ENCODE measurements at places on chromosomes 12 and 14.

GRCh38 chr14:55822906-55823305 is 242.9 kb downstream of the KTN1 start:
- no peak for DNase-seq

GRCh38 chr14:68042586-68043210 is 223.1 kb downstream of the RAD51B start:
- DNase-seq, result no peak

- peak; percentile 63 for DNase-seq
Observed at GRCh38 chr12:132003846-132004245, 54.1 kb downstream of the EP400 start.

GRCh38 chr12:119938049-119938667 is 50.9 kb upstream of the BICDL1 start:
- DNase-seq, result peak; percentile 80

DNA sequence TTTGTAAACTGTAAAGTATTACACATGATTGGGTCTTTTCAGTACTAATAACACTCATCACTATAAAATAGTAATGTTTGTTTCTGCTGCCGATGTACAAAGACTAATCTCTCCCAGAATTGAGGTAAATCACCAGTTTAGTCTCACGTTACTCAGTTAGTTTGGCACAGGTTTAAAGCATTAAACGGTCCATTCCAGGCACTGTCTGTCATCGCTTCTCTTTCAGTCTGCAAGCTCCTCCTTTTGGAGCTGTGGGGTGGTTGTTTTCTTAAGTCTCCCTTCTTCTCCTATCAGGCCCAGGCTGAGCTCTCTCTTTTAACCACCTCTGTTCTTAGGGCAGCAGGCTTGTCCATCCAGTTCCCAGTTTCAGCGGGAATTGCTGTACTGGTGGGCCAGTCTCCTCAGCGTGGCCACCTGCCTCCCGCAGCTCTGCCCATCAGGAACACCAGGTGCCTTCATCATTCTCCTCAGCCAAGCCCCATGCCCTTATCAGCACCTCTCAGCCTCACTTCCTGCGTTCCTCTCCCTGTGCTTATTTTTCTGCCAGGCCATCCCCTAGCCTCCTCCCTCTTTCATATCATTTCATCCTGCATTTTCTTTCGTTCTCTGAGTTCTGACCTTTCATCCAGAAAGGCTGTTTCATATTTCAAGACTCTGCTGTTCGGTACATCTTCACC is 149.0 kb downstream of the TGFB3 start:
- DNase-seq, result peak; percentile 70

GRCh38 chr12:58310809-58311622 is 369.6 kb downstream of the ATP23 start:
- peak; percentile 98 for DNase-seq

- DNase-seq, result no peak
Observed at GRCh38 chr12:14264316-14264715, 101.2 kb upstream of the ATF7IP start.

DNA sequence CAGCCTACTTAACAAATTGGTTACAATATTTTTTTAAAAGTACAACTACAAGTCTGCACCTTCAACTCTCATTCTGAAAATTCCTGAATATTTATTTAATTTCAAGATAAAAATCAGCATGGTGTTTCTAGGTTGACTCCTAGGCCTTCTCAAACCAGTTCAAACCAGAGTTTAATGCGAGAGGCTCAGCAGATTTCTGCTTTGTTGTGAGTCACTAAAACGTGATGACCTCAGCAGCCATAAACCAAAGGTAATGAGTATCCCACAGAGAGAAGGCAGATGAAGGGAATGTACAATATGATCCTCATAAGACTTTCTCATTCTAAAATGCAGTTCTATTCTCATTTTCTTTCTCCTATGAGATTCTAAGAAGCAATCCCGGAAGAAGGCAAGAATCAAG is 1.5 kb downstream of the PRDM4 start:
- peak; percentile 65 for DNase-seq

GRCh38 chr14:95664066-95664465 is 22.2 kb upstream of the TCL1B start:
- DNase-seq, result no peak

GRCh38 chr12:47903927-47904712 is 674 bp downstream of the VDR start:
- peak; percentile 93 for DNase-seq

DNA sequence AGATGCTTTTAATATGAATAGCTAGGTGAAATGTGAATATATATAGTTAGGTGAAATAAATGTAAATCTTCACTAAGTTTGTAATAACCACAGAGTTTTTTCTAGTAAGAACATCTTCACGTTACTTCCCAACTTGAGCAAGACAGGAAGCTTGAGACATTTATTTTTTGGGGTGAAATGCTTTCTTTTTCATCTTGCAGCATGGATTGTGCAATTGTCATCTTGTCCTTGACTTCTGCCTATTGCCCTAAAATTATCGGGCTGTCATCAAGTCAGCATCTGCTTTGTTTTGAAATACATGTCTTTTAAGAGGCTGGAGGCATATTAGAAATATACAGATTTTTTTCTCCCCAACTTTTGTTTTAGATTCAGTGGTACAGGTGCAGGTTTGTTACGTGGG is 433.9 kb downstream of the PCNX1 start:
- no peak for DNase-seq

- DNase-seq, result no peak
Observed at GRCh38 chr12:6367065-6367968, 8.0 kb downstream of the SCNN1A start.

- peak; percentile 94 for DNase-seq
Observed at GRCh38 chr12:122072031-122072970, 6.3 kb upstream of the MLXIP start.

DNA sequence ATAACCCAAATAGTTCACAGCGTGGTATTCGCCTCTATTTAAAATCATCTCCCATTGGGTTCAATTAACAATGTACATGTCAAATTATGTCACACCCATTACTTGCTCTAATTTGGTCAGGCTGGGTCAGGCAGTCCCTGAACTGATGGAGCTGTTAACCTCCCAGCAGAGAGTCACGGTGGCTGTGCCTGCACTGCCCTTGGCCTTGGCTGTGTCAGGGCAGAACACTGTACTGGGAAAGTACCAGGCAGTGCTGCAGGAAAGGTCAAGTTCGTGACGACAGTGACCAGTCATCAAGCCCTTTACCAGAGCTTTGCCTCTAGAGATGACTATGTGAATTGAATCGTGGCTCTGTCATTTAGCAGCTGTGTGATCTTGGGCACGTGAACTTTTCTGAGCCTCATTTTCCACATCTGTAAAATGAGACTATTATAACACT is 100.0 kb downstream of the ARF6 start:
- peak; percentile 68 for DNase-seq

DNA sequence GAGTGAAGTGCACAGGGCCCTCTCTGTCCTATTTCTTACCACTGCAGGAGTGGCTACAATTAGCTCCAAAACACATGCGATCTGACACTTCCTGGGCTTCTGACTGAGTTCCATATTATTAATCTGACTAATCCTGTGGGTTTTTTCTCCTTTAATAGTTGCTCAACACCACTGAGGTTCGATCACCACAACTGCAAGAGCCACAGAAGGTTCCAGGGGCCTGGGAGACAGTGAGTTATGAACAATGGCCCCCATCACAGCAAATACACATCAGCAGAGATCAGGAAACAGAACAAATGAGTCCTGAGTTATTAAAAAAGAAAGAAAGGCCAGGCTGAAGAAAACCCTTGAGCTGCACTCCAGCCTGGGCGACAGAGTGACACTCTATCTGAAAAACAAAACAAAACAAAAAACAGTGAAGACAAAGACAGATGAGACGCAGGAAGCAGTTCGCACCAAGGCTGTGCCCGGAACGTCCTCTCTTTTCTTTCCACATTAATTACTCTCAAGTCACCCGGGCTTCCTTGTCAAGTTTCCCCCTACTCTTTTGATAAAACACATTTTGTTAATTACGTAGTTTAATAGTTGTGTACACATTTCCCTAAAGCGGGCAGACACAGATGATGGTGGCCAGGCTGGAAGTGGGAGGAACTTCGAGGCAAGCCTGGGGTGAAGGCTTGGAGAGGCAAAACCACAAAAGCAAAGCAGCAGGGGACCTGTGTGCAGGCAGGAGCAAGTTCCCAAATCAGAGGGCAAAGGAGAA is 42.7 kb downstream of the CDC42BPB start:
- DNase-seq, result no peak

GRCh38 chr14:98341211-98341610 is 930.8 kb downstream of the BCL11B start:
- no peak for DNase-seq

DNA sequence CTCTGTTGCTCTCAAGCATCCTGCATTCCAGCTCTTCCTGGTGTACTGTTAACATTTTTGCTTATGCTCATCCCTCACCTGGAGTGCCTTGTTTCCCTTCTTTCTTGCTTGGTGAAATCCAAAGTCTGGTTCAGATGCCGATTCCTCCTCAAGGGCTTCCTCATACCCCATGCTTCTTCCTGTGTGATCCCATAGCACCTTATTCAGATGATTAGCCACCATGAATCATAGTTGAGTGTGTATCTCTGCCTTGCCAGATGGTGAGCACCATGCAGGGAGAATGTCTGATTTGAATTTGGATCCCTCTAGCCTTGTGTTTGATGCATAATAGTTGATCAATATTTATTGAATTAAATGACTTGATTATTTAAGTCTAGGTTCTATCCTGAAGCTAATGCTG is 39.4 kb upstream of the ANO4 start:
- no peak for DNase-seq

GRCh38 chr12:117069101-117069797 is 30.0 kb downstream of the TESC start:
- no peak for DNase-seq

GRCh38 chr14:91330856-91331255 is 86.4 kb upstream of the GPR68 start:
- no peak for DNase-seq

DNA sequence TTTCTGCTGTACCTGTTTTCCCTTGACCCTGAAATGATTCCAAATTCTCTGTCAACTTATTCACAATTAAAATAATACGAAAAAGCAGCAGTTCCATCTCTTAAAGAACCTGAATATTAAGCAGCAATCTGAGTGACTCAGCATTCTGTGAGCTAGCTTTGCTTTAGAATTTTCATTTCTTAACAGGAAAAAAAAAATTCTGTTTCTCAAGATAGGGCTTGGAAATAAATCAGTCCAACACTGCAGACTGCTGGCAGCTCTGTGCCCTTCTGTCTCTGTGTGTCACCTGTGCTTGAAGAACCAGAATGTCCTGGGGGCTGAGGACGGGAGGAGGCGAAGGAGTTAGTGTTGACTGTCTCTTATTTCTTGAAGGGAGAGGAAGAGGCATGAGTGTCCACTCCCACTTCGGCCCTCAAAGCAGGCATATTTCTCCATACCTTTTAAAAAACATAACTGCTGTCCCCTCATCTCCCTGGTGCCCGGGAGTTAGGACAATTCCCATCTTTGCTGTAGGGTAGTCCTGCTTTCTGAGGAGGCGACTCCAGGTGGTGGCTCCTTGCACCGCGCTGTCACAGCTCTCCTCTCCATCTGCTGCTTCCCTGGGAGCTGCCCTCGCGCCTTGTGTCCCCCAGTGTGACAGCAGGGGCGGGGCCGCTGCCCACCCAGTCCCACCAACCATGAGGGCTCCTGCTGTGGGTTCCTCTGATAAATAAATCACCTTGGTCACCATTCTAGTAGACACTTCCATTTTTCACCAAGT is 203.1 kb downstream of the CALM1 start:
- DNase-seq, result peak; percentile 59

DNA sequence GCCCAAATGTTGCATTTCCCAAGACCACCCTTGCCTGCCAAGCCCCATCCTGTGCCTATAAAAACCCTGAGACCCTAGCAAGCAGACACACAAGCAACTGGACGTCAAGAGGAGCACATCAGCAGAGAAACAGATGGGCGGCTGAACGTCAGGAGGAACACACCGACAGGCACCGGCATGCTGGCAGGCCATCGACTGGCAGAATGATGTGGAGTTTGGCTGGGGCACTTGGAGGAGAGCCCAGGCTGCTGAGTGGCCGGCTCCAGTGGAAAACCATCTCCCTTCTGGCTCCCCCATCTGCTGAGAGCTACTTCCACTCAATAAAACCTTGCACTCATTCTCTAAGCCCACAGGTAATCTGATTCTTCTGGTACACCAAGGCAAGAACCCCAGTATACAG is 130.1 kb downstream of the SLC41A2 start:
- no peak for DNase-seq

GRCh38 chr12:103102225-103102744 is 144.8 kb downstream of the ASCL1 start:
- DNase-seq, result no peak

DNA sequence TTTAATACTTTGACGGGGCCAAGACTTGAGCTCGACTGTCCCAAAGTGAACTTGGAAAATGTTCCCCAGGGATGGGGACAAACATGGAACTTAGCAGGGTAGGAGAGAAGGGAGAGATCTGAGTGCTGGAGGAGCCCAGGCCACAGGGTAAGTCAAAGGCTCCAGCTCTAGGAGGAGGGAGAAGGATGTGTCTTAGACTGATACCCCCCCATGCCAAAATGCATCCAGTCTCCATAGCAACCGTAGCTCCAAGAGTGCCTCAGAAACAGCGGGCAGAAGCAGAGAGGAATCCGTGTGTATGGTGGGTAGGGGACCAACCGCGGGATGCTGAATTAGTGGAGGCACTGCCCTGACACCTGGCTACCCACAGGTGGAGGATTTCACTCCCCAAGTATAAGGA is 845 bp upstream of the AGAP2 start:
- DNase-seq, result no peak

GRCh38 chr14:28589792-28590191 is 176.8 kb upstream of the FOXG1 start:
- DNase-seq, result no peak

DNA sequence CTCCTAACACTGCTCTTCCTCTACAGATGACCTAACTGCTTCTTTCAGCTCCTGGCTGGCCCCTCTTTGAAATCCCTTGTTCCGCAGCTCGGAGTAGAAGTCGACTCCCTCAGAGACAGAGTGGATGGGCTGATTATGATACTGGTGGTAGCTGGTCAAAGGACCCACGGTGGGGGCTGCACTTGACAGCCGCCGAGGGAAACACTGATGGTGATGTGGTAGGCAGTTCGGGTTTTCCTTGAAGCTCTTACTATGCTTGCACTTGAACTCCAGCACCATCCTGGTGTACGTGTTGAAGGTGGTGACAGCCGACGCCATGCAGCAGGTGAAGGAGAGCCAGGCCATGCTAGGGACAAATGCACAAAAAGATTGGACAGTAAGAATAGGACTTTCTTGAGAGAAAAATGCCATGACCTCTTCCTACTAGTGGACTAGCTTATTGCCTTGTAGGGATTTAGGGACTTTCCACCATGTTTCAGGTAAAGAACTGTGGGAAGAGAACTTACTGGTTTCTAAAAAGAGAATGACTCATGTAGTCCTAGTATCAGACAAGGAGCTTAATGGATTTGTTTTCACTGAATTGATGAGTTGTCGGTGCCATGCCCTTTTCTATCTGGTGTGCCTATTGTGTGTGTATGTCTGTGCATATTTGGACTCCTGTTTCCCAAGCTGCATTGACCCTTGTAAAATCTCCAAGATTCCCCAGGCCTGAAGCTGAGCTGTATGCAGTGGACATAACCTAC is 18.4 kb downstream of the GSG1 start:
- no peak for DNase-seq

GRCh38 chr12:21111732-21112131 is 19.3 kb upstream of the SLCO1B1 start:
- no peak for DNase-seq

- DNase-seq, result peak; percentile 36
Observed at GRCh38 chr14:52111583-52111982, 42.7 kb upstream of the NID2 start.

- no peak for DNase-seq
Observed at GRCh38 chr12:96077081-96077480, 41.7 kb upstream of the LTA4H start.
